ENCODE measurements at places on chromosomes 3 and 15.

DNA sequence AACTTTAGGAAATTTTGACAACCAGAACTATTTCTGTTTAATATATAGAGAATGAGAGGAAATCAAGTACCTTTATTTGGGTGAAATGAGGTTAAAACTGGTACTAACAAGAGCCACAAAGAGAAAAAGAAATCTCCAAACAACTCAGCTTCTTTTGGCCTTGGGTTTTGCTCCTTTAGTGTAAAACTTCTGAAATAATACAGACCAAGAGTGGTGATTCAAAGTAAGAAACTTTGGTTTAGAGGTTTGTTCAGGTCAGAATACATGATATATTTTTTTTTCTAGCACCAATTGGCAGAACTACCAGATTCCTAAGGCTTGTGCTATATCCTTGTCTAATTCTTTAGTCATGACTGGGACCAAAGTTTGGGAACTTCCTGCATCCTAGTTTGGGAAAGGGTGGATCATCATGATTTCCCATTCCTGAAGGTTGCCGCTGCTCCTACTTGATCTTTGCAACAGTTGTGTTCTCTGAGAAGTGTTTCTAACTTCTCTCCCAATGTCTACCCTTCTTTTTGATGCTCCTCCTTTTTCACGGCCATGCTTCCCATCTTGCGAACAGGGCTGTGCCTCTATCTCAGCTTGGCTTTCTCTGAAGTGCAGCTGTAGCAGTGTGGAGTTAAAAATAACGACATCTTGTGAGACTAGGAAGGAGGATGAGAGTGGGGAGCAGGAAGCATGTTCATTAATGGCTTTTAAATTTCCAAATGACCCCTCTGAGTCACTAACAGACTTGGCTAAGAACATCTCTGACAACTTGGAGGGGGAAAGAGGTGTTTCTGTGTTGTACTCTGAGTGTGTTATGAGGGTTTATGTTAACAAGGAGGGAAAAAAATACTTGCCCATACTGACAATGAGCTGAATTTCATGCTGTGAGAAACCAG, 87.7 kb downstream of the KCNAB1 start:
- DNase-seq: no peak

DNA sequence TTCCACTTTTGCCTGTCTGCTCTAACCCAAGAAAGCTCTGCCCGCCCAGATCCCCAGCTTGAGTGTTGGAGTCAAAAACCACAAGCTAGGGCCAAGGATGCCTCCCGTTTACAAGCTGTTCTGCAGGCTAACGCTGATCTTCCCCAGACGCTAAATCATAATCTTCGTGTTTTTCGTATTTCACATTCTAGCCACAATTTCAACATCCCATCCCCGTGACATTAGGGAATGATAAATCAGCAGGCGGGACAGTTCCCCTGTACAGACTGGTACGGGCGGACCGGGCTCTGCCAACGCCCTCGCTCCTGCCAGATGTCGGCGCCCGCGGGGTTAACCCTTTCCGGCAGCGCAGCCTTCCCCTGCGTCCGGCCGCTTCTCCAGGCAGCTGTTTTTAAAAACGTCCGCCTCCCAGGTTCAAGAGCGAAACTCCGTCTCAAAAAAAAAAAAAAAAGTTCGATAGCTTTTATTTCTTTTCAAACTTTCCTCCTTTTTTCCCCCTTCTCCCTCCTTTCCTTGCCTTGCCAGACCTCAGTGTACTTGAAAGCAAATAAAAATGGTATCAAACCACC, 81.0 kb upstream of the BNC1 start:
- peak; percentile 73 for DNase-seq

DNA sequence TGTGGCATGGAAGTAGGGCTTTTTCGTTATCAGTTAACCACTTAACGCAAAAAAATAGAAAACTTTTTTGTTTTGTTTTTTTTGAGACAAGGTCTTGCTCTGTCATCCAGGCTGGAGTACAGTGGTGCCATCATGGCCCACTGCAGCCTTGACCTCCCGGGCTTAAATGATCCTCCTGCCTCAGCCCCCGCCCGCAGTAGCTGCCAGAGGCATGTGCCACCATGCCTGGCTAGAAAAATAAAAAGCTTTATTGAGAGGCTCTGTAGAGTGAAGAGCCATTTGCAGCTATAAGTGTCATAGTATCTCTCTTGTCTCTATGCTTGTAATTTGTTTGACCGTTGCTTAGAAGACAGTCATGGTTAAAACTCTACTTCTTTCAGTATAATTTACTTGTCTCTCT, 13.5 kb downstream of the PPP4R2 start:
- DNase-seq: no peak

DNA sequence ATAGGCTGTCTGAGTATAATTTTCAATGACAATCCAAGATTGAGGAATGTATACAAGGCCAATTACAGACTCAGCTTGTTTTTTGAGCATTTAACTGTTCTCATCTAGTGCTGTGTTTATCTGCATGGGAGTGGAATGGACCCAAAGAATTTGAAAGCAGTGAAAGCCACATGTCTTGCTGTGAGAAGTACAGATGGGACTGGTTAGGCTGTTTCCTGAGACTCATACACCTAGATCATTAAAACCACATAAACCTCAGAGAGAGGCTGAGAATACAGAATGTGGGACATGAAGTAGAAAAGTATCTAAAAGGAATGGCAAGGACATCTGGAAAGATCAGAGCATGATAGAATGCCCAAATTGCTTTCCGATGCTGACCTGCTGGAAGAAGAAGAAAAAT, 224.6 kb downstream of the NLGN1 start:
- DNase-seq: no peak

DNA sequence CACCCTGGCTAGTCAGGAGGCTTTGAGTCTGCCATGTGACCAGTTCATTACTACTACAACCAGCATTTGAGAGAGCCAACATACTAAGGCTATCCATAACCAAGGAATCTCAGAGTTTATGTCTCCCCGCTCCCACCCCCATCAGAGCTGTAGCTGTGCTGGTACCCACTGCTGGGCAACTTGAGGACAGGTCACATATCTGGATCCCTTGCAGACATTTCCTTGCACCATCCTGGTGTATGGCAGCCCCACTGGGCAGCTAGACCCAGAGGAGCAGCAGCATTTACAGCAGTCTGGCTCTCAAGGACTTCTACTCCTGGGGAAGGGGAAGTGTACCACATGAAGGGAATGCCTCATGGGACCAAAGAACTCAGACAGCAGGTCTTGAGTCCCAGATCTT, 160.8 kb upstream of the ST8SIA2 start:
- DNase-seq: no peak
